ENCODE measurements at places on chromosomes 5 and 9.

DNA sequence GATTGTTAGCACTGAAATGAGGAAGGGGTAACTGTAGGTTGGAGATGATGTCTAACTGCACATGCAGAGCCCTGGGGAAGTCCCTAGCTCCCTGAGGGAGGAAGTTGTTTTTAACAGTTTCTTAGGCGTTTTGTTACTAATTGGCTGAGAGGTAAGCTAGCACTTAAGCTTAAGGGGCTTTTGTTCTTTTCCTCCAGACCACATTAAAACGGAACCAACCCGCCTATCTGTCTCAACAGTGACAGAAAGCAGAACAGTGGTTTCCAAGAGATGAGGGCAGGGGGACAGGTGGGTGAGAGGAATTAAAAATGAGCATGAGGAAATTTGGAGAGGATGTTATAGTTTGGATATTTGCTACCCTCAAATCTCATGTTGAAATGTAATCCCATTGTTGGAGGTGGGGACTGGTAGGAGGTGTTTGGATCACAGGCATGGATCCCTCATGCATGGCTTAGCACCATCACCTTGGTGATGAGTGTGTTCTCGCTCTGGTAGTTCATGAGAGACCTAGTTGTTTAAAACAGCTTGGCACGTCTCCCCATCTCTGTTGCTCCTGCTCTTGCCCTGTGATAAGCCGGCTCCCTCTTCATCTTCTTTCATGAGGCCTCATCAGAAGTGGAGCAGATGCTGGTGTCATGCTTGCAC is 38.9 kb downstream of the LYRM7 start:
- DNase-seq, result peak; percentile 60

DNA sequence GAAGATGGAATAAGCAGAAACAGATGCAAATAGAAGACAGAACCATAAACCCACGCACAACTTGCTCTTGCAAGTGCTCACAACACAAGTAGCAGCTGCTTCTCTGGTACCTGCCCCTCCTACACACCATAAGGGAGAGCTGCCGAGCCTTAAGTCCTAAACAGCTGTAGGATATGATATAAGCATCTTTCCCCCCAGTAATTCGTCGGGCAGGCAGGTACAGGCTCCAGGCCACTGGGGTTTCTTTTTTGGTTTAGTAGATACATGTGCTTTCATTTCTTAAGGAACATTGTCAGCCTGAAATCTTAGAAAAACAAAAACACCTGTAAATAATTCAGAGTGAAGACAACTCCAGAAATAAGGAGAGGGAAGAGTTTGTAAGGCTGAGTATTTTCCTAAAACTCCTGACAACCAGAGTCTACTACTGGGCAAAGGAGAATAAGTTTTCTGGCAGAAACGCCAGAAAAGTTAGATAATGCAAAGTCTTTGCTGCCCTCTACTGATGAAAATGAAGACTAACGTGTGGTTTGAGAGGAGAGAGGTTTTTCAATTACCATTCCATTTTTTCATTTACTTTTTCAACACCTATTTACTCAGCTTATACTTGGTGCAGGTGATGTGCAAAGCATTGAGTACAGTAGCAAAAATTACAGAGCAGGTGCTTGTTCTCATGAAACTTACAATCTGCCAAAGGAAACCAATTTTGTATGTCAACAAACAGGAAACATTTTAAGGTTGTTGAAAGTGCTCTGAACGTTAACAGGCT is 20.1 kb upstream of the TCERG1 start:
- DNase-seq, result no peak

DNA sequence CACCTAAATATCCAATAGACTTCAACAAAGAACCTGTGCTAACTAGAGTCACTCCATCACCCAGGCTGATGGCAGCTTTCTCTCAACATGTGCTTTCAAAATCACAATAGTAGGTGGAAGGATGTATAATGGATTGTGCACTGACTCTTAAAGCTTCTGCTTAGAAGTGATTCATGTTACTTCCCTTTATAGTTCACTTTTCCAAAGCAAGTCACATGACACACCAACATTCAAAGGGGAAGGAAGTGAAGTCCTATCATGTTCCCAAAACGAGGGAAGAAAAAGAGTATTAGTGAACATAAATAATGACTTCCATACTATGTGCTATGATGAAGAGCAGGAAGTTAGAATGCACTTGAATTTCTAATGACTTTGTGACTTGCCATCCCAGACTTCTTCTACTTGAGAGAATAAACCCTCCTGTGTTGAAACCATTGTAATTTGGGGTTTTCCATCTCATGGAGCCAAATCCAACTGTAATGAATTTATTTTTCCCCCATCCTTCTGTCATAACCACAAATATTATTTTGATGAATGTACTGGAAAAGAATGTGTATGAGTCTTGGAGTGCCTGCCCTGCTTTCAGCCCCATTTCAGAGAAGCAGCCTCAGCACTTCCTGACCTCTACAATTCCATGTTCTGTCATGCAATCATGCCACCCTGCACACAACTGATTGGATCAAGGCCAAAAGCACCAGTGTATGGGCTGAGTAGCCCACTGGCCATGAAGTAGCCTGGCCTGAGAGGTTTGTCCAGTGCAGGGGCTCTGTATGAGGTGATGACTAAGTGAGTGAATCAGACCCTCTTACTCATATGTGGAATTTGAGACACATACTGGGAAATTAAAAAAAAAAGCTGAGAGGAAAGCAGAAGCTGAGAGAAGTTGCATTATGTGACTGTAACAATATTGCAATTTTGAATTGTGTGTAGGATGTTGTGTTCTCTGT is 525.9 kb upstream of the CLINT1 start:
- no peak for DNase-seq

DNA sequence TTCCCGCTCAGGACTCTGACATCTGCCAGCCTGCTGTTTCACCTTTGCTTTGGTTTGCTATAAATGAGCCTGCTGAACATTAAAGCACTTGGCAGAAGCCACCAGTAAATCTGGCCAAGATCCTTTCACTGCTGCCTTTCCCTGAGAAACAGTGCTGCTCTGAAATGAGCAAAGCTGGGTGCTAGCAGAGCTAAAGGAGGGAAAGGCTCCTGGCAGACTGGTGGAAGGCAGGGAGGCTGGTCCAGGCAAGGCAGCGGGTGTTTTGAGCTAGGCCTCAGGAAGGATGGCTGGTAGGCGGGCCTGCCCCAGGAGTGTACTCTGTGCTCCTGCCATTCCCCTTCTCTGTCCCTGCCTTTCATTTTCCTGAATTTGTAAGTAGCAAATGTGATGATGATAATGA is 52.5 kb upstream of the PTGS1 start:
- DNase-seq, result no peak

DNA sequence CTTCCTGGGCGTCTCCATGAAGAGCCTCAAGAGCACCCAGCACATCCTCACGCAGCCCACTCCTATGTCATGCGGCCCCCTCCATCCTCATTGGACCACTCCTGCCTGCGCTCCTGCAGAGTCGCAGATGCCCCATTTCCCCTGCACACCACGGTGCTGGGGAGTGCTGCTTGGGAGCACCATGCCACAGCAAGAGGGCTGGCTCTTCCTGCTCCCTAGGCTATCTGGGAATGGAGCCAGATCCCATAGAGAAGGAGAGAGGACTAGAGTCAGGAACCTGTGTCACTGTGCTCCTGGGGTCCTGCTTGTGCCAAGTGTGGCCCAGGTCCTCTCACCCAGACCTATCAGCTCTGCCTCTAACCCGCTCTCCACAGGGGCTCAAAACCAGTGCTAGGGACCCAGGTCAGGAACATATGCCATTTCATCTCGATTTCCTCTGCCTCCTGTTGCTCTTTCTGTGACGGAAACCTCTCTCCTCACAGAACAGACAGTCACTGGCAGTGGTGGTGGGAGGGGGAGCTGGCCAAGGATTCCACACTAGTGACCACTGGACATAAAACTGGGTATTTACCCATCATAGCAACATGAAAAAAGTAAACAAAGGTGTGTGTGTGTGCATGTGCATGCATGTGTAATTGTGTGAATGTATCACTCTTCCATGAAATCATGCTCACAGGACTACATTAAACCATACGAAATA is 178.4 kb downstream of the TTLL11 start:
- no peak for DNase-seq
